KBM-7 (cell line): ENCODE measurements at places on chromosomes 13 and 19.

DNA sequence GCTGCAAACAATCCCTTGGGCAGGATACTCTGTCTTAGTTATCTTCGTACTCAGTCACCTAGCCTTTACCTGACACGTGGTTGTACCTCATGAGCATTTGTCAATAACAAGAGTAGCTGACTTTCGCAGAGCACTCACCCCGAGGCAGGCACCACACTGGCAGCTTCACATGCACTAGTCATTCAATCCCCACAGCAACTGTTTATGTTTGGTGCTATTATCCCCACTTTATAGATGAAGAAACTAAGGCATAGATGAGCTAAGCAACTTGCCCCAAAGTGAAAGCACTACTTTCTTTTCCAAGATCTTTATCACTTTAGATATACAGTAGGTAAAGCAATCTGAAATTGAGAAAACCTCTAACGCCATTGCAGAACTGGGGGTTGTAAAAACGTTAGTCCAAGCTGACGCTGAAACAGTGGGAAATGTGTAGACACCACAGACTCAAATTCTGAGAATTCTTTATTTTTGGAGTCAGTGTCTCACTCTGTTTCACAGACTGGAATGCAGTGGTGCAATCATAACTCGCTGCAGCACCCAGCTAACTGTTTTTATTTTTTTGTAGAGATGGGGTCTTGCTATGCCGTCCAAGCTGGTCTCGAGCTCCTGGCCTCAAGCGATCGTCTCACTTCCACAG is 446.0 kb downstream of the FOXO1 start:
- no peak for DNase-seq

DNA sequence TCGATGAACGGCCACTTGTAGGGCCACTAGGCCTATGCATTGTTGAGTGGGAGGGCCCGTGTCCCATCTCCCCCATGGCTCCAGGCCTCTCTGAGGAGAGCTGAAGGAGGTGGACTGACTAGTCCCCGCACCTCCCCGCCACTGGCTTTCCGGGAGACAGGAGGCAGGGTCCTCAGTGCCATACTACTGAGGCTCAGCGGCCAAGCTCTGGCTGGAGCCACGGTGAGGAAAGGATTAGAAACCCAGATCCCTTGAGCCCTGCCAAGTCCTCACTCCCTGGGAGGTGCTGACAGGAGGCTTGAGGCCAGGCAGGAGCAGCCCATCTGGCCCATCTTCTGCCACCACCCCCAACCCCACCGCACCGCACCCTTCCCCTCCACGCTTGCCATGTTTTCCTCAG is 29.0 kb downstream of the CCDC8 start:
- no peak for DNase-seq

- no peak for DNase-seq
Observed at GRCh38 chr13:77009011-77009410, 17.1 kb downstream of the CLN5 start.

DNA sequence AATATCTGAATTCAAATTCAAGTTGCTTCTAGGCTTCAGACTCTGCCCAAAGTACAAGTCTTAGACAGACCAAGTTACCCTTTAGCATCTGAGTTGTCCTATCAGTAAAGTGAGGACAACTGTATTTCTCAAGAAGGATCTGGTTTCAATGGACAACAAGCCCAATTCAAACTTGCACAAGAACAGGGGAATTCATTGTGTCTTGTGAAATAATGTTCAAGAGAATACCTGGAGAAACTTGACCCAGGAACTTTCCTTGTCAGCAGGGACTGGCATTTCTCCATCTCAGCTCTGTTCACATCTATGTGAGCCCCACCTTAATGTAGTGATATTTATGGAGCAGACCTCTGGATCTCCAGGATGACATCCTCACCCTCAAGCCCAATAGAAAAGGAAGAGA is 894.9 kb upstream of the SLC10A2 start:
- no peak for DNase-seq

GRCh38 chr13:51937320-51938290 is 73.6 kb downstream of the ATP7B start:
- no peak for DNase-seq

GRCh38 chr13:97279913-97280312 is 57.8 kb downstream of the MBNL2 start:
- DNase-seq, result no peak

DNA sequence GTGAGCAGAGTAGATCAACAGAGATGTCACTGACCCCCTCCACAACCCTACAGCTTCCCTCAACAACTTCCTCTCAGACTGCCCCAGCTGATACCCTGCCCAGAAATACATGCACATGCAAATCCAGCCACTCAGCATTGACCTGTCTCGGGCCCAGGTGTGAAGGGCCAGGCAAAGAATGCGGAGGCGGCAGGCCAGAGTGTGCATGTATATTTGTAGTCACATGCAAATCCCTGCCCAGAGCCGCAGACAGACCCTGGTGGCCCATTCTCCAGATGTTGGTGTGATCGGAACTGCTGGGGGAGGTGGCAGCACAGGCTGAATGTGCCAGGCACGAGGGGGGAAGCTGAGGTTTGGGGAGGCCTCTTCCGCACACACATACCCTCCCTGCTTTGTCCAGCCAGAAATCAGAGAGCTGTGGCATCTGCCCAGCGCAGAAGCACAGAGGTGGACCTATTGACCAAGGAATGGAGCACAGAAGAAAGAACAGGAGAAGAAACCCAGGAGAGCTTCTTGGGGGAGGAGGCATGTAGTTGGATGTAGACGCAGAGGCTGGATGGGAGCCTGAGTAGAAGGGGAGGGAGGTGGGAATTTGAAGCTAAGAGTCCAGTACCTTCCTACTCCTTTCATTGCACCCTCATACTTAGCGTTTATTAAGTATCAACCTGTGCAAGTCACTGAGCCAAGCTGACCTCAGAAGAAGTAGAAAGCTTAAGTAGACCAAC is 14.4 kb downstream of the MEF2B start:
- no peak for DNase-seq

DNA sequence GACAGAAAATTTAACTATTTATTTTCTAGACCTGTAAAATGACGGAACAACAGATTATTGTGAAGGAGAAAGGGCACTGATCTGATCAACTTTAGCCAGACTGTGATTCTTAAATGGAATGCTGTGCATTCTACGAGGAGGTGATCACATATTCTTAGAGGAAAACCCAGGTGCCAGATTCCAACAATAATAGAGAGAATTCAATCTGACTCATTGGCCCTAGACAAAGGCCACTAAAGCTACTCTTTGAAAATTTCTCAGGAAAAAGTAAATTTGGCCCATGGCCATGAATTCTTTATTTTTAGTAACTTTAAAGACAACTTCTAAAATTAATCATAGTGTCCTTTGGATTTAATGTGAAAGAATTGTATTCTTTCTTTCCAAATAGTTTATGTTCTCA is 58.6 kb upstream of the POSTN start:
- no peak for DNase-seq
